ENCODE measurements at places on chromosomes 5 and 9.

- DNase-seq = no peak
Measured at GRCh38 chr9:28758341-28758740, 1185.1 kb upstream of the C9orf72 start.

DNA sequence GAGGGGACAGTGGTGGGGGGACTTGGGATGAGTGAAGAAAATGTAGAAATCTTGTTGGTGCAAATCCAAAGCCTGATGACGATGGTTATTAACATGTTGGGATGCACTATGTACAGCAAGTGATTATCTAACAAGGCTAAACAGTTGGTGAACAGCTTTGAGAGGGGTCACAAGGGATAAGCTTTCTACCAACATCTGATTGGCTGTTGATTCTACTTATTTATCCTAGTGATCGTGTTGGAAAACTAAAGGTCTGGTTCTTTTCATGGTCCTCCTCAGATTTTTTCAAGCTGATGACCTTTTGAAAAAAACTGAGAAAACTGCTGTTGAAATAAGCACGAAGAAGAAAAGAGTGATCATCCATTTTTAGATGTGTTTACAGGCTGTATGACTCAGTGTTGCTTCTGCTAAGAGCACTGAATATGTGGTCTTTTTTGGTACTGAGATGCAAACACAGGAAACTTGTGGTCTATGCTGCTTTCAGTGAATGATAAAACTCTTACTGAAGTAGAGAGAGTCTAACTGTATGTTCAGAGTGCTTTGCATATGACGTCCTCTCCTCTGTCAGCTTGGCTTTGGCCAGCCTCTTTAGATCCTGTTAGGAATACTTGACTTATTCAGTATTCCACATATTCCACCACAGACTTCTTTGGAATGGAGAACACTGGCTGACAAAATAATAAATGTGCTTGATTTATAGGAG, 174.8 kb downstream of the SLF1 start:
- no peak for DNase-seq

- peak; percentile 16 for DNase-seq
Measured at GRCh38 chr5:142141463-142141862, 32.9 kb downstream of the NDFIP1 start.

DNA sequence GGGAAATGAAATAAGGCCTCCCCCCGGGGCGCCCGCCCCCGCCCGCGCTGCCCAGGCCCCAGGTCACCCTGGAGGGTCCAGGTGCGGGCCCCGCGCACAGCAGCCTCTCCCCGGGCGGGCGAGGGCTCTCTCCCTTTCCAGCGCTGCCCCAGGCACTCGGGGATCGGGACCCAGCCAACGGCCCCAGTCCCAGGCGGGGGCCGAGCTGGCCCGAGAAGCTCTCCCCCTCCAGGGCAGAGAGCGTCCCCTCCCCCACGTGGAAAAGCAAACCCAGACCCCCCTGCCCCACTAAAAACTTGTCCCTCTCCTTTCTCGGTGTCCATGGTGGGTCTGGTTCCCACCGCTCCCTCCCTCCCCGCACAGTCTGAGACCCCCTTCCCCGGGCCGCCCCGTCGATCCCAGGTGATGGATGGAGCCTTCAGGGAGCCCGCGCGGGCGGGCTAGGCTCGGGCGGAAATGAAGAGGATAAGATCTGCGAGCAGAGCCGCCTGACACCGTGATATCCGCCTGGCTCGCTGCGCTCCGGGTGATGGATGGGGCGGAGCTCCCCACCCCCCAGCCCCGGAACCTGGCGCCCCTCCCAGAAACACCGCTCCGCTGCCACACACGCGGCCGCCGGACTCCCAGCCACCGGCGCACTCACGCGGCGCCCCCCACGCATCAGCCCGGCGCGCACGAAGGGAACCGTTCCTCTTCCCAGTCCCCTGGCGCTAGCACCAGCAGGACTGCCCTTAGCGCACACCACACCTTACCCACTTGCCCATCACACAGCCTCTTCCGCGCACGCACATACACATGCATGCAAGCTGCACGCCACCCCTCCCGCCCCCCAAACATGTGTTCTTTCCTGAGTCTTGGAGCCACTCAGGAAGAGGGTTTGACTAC, 81.7 kb upstream of the ZBTB43 start:
- peak; percentile 84 for DNase-seq

- DNase-seq = no peak
Measured at GRCh38 chr9:98217255-98217654, 24.8 kb upstream of the CORO2A start.

DNA sequence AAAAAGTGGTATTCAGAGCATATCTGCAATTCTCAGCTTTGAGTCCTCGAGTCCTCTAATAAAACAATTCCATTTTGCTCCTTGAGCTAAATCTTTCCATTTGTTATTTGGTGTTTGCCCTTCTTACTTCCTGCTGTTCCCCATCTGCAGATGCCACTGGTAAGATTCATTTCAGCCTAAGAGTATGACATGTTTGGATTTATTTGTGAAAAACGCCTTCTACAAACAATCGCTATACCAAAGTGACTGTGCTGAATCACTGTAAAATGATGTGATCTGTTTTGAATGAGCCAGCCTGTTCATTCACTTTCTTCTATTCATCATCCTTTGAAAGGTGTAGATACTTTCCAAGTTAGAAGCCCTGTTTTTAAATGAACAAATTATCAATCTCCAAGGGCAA, 27.7 kb downstream of the KCTD16 start:
- DNase-seq = peak; percentile 89

DNA sequence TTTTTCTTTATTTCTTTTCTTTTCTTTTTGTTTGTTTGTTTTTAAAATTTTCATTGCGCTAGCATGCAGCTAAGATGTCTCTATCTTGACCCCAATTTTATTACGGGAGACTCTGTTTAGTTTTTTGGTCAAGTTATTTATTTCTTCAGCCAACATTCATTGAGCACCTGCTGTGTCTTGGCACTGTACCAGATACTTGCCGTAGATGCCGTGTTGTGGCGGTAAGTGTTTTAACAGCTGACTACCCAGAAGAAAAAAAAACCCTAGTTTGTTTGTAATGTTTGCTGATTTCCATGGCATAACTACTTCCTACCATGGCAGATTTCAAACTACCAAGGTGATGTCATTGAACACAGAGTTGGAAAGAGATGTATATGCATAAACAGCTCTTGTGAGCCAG, 65.0 kb downstream of the UGCG start:
- peak; percentile 97 for DNase-seq

DNA sequence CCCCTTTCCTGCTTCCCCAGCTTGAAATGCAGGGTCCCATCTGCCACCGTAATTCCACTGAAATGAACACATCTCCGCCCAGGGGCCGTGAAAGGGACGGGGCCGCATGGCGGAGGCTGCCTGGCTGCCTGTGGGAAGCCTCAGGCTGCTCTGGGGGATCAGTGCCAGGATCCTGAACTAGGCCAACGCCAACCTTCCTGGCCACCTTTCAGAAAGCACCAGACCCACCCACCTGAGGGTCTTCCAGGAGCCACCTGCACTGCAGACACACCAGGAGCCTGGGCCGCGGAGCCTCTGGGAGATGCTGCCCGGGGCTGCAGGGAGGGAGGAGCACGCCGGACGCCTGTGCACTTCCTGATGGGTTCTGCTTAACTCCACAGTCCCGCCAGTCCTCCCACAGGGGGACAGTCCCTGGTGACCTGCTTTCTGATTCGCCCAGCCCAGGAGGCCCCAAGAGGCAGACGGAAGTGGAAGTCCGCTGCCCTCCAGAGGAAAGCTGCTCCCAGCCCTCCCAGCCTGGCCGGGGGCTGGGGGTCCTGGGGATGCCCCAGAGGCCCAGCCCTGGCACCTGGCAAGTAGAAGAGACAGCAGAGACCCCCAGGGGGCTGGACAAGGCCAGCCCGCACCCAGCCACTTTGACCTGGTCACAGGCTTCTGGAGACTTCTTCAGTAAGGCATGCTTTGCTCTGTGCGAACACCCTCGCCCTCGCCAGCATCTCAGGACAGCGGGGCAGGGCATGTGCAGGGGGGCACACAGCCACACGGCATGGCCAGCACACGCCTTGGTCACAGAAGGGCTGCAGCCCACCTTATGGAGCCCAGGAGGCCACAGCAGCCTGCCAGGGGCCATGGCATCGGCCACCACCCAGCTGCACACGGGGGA, at the start of gene CARD9:
TSS of gene CARD9 (minus strand) at position 370 of the 883 bp plus-strand sequence. CDS start 1,591 bp downstream, outside the sequence.
- DNase-seq = peak; percentile 81

DNA sequence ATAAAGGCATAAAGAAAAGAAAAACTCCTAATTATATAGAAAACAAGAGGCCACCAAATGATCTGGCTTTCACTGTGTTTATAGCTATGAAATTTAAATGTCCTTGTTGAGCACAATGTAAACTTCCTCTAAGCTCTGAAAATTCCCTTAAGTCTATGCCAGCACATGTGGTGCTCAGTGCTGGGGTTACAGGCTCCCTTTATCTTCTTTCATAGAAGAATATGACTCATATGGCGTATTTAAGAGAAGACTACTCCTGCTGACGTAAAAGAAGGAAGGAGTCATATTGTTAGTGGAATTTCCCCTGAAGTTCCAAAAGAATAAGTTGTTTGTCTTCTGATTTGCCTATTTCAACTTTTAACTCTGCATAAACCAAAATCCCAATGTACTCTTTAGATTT, 30.4 kb downstream of the RNF145 start:
- peak; percentile 53 for DNase-seq

- no peak for DNase-seq
Measured at GRCh38 chr5:94234987-94235386, 383.4 kb downstream of the KIAA0825 start.

- peak; percentile 18 for DNase-seq
Measured at GRCh38 chr5:131996210-131997025, 15.0 kb downstream of the ACSL6 start.

DNA sequence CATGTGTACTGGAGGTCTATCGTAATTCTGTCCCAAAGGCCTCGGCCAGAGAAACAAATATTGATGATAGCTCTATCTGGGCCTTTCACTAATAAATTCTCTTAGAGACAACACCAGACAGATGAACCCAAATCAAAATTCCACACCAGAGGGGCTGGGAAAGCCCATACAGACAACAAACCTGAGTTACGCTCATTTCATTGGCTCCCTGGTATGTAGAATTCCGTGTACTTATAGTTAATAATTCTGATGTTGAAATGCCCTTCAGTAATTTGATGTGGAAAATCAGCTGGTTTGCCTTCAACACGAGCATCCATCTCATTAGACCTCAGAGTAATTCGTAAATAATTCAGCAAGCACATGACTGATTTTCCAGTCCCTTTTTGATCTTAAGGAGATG, 53.2 kb downstream of the FRMD3 start:
- no peak for DNase-seq

DNA sequence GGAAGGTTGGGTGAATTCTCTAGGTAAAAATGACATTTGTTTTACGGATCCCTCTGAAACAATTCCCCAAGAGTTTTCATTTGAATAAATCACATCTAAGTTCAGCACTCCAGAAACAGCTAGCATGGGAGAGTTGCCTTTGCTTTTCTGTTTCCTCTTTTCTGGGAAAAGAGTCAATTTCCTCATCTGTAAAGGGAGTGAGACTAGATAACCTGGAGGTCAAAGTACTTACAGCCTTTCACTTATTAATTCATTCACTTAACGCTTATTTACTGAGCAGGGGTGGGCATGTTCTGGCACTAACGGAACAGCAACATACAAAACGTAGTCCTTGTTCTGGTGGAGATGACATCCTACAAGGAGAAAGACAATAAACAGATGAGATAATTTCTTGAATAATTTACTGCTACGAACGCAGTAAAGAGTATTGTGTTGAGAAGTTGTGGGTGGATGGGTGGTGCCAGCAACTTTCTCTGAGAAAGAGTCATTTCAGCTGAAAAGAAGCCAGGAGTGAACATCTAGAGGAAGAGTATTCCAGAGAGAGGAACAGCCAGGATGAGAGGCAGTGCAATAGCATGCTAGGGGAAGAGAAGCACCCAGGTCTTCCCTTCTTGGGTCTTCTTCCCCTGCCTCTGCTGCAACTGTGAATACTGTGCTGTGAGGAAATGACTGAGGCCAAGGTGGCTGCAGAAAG, 335.6 kb downstream of the ZSWIM6 start:
- no peak for DNase-seq

DNA sequence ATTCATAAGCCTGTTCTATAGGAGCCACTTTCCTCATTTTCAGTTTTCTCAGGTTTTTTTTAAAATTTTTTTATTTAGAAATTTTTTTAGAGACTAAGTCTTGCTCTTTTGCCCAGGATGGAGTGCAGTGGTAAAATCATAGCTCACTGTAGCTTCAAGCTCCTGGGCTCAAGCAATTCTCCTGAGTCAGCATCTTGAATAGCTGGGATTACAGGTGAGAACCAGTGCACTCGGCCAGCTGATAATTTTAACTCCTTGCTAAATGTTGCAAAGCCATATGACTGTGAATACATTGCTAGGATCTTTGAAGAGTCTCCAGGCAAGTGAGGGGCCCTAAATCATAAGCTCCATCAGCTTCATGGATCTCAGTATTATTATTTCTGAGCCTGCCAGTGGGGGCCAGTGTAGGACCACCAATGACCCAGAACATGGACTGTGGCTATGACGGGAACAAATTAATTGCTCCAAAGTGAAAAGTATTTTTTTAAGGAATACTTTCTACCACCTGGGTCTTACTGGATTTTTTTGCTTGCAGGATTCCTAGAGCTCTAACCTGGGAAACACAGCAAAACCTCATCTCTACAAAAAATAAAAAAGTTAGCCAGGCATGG, 5.7 kb upstream of the GAPVD1 start:
- peak; percentile 31 for DNase-seq

- no peak for DNase-seq
Measured at GRCh38 chr5:86427158-86427557, 190.6 kb upstream of the COX7C start.

DNA sequence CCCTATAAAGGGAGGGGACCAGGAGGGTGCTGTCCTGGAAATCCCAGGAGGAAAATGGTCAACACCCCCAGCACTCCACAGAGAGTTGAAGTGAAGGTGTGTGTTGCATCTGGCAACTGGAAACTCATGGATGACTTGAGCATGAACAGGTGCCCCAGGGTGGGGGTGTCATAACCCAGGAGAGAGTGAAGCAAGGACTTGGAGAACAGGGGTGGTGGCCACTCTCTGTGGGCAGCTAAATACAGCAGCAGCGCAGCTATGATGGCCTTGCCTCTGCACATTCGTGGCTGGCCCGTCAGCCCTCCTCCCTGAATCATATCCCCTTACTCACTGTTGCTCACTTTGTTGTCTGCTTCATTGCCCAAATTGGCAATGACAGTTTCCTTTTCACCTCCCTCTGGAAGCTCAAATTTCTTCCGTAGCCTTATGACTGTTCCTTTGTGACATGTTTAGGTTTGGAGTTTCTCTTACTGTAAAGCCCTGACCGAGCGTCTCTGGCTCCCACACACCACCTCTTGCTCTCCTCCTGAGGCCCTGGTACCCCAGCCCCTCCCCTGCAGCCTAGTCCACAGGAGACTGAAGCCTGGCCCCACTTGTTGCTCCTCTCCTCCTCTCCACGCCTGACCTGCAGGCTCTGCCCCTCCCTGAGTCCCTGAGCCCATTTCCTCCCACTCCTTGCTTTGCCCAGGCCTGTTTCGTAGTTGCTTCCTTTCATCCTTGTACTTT, 185.8 kb downstream of the CD180 start:
- no peak for DNase-seq

DNA sequence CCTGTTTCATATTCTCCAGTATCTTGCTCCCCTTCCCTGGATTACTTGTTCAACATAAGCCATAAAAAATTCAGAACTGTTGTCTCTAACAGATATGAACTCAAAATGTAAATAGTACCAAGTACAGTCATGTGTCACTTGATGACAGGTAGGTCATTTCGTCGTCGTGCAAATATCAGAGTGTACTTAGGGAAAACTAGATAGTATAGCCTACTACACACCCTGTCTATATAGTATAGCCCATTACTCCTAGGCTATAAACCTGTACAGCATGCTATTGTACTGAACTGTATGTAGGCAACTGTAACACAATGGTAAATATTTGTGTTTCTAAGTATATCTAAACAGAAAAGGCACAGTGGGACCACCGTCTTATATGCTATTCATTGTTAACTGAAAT, 39.1 kb downstream of the SMIM15 start:
- DNase-seq = peak; percentile 20

Measured in DMS53 (cell line).